GM12878 (cell line): ENCODE measurements at places on chromosomes 11 and 22. TPM values are rescaled to one million over a fixed set of nuclear protein-coding genes. Genes with fewer than 3 reads are reported as not detected.

Gene BLID
- not detected in 2 replicates for total RNA-seq

Gene CARD18
- not detected in 2 replicates for total RNA-seq

Gene EEF1G
- 2,218 and 2,306 TPM in 2 replicates for total RNA-seq

DNA sequence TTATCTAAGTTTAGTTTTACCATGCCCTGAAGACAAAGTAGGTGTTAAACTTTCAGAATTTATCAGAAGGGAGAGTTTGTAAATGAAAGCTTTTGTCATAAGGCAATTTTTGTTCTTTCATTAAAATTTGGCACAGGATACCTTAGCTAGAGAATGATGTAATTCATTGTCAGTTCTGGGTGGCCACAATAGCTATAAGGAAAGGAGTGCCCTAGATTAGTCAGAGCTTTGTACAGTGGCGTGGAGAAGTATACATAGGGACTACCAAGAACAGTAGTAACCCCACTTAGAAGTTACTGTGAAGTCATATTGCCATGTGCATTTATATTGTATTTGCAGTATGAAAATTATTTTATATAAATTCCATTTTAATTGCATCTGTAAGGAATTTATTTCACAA lies 126.3 kb upstream of the CARD18 start:
- DNase-seq = no peak

DNA sequence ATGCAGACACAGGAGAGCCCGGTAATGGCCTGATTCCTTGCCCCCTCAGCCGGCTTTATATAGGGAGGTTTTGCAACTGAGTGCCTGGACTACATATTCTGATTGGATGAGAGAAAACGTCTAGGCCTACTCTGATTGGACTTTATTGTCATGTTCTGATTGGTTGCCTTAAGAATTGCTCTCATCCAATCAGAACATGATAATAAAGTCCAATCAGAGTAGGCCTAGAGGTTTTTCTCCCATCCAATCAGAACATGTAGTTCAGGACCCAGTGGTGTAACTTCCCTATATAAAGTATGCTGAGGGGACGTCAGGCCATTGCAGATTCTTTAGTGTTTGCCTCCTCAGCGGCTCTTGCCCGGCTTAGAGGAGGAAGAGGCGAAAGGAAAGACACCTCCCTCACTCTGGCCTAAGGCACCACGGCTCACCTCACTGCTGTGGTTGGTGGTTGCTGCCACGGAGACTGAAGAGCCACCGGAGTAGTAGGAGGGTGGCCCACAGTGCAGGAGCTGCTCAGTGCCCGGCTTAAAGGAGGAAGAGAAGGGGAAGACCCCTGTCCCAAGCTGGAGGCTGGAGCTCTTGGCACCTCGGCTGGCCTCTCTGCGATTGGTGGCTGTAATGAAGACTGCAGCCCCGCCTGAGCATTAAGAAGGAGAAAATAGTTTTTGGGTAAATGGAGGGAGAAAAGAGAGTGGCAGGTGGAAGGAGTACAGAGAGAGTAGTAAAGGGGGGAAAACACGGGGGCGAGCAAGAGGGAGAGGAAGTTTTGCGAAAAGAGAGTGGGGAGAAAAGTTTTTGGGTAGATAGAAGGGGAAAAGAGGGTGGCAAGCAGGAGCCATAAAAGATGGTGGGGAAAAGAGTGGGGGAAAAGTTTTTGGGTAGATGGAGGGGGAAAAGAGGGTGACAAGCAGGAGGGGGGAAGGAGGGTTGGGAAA lies 116.7 kb upstream of the SERPIND1 start:
- no peak for DNase-seq

DNA sequence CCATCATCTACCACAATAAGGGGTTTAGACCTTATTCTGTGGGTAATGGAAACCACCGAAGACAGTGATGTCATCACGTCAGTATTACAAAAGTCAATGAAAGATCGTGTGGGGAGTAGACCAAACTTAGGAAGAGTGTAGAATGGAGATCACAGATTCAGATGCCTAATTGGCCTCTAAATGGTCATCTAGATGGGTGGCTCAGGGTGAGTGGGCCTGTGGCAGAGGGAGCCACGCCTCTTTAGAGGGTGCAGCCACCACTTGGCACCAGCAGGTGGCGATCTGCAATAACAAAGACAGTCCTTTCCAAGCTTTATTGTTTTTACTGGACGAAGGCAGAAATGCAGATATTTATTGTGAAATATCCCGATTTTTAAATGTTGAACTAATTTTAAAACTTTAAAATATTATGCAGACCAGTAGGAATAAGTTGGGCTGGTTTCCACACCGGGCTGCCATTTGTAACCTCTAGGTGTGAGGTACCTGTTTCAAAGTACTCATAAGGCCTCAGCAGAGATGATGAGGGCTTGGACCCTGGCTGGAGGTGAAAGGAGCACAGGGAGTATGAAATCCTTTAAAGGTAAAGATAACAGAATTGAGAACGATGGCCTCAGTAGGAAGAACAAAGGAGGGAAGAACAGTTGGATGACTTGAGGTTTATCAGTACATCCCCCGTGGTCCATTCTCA lies 222.0 kb downstream of the DBX1 start:
- no peak for DNase-seq

Gene SCGB1C1
- not detected in 2 replicates for total RNA-seq

- DNase-seq = no peak
Observed at GRCh38 chr11:126034039-126034932, 28.4 kb downstream of the CDON start.

GRCh38 chr11:18171377-18172000 lies 1.1 kb upstream of the MRGPRX4 start:
- DNase-seq = no peak

DNA sequence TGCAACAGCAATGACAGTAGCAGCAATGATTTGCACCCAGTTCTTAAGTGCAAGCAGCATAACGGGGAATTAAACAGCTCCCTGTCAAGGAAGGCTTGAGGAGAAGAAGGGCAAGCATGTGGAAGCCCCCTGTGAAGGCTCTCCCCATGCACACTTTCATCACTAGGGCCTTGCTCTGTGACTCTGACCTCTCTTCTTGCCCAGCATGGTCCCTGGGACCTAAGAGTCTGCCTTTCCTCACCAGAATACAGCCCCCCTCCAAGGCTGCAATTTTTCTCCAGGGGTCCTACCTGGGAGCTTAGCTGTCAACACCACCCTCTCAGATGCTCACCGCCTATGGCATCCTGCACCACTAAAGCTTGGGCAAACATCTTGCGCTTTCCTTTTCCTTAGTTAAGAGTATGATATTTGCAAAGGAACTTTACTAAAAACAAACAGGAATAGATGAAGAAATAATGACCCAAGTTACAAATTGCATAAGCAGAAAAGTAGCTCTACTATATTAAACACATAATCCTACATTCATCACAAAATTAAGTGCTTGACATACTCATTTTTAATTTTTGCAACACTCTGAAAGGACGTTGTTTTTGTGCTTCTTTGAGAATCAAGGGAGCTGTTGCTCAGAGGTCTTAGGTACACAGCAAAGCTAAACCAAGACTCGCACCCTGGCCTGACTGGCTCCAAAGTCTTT lies 187.6 kb downstream of the ADAMTS15 start:
- DNase-seq = no peak

DNA sequence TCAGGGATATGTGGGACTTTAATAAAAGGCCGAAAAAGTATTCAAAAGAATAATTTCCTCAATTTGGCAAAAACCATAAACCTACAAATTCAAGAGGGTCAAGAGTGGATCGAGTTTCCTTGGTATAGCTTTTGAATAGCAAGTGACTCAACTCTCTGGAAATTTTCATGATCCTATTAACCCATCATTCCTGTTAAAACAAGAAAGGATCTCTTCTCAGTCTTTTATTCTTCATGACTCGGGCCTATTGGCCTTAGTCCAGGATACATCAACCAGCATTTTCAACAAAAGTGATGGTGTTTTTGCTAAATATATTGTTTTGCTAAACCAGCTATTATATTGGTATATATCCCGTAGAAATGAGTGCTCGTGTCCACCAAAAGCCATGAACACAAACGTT lies 110.3 kb downstream of the ATXN10 start:
- DNase-seq = no peak

GRCh38 chr11:122721964-122722266 lies 66.4 kb downstream of the UBASH3B start:
- no peak for DNase-seq

DNA sequence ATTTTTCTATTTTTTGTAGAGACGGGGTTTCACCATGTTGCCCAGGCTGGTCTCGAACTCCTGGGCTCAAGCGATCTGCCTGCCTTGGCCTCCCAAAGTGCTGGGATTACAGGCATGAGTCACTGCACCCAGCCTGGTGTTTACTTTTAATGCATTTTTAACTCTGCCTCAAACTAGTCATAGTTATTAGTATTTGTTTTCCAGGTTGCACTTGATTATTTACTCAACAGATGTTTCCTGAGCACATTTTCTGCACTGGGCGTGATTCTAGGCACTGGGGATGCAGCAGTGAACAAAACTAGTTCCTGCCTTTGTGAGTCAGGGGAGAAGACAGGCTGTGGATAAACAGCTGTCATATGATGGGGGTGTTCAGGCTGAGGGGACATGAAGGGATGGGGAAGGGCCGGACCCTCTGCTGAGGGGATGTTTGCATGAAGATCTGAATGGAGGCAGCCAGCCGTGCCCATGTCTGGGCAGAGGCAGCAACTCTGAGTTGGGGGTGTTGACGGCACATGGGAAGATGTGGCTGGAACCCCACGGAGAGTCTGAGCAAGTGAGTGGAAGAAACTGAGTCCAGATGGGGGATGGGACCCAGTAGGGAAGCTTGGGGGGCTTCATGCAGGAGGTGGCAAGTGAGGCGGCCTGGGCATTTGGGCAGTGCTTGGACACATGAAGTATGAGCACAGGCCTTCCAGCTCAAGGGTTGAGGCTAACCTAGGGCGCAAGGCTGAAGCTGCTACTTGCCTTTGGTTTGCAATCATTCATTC lies 34.4 kb downstream of the MPPED1 start:
- DNase-seq = no peak

Gene GAS2
- 23.8 and 29.2 TPM in 2 replicates for total RNA-seq

DNA sequence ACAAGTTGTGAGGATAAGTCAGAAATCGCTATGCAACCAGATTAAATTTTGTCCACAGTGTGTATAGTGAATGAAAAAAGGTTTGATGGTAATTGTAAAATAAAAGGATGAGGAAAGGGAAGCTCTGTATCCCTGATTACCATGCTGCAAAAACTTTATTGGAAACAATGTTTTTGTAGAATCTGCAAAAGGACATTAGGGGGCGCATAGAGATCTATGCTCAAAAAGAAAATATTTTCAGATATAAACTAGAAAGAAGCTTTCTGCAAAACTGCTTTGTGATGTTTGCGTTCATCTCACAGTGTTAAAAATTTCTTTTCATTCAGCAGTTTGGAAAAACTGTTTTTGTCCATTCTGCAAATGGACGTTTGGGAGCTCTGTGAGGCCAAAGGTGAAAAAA lies 390.5 kb downstream of the OR4C45 start:
- no peak for DNase-seq

Gene ANGPTL5
- total RNA-seq = not detected in 2 replicates

- DNase-seq = peak; percentile 92
Observed at GRCh38 chr11:61357233-61357893, 4.3 kb downstream of the CYB561A3 start.

GRCh38 chr11:14249121-14249963 lies 109.6 kb downstream of the RRAS2 start:
- no peak for DNase-seq

Gene TIMP3
- 0.40 and 0.74 TPM in 2 replicates for total RNA-seq

Gene MOGAT2
- 0.44 and 0.45 TPM in 2 replicates for total RNA-seq

GRCh38 chr22:20459152-20459542 lies 21.5 kb upstream of the SCARF2 start:
- DNase-seq = no peak

Gene OR8I2
- total RNA-seq = not detected in 2 replicates

Gene OR52A1
- not detected in 2 replicates for total RNA-seq

DNA sequence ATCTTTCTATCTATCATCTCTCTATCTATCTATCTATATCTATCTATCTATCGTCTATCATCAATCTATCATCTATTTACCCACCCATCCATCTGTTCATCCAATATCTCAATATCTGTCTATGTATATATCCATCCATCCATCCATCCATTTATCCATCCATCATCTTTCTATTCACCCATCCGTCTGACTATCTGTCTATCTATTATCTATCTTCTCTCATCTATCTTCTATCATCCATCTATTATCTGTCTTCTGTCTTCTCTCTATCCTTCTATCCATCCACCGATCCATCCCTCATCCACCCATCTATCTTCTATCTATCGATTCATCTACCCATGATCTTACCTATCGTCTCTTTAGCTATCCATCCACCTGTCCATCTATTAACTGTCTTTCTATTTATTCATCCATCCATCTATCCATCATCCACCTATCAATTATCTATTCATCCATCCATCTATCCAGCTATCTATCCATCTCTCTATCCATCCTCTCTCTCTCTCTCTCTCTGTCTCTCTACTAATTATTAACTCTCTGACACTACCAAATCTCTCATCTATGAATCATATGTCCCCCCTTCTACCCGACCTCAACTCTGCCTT lies 89.1 kb downstream of the DHCR7 start:
- no peak for DNase-seq

DNA sequence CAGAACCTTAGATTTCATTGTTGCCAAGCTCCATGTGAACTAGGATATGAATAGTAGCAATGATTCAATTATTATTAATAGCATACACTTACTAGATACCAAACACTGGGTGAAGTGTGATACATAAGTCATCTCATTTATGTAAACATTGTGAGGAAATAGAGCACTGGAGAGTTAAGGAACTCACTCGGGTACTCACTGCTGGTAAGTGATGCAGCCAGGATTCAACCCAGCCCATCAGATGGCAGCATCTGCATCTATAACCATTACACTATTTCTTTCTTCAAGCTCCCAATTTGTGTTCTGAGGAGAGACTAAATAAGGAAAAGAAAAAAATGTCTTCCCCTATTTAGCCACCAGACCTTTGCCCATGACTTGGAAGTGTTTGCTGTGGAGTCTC lies 10.2 kb upstream of the ALG8 start:
- no peak for DNase-seq

DNA sequence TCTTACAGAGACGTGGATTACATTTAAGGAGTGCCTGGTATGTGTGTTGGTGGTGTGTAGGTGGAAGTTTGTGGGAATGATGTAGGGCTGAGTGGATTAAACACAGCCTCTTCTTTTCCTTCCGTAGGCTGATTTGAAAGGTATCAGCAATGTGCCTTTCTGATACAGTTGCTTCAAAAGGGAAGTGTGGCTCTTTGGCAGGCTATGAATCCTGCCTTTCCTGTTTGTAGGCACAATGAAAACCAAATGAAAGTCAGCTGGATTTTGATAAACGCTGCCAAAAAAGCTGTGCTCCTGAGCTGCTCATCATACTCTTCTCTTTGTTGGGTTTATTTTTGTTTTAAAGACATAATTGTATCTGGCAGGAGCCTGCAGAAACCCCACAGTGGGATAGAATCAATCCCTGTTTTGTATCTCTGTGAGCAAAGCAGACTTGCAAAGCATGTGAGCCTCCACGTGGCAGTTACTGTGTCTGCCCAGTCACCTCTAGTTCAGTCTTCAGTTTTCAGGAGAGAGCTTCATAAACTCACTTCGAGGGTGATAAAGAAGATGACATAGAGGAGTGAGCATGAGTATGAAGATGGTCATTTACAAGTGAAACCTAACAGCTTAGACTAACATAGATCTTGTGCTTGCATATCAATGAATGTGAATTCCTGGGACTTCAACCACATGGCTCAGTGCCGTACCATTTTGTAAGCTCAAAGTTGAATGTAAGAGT lies 655.7 kb upstream of the KIRREL3 start:
- no peak for DNase-seq

Gene CBX6
- total RNA-seq = 135 and 142 TPM in 2 replicates
